Stimulated activated CD8-positive, alpha-beta memory T cell treated with anti-CD3 and anti-CD28 coated beads, Interleukin-7, amount 100 ng/mL, for 24 hours (primary cell): ENCODE measurements at places on chromosomes 12 and 14.

DNA sequence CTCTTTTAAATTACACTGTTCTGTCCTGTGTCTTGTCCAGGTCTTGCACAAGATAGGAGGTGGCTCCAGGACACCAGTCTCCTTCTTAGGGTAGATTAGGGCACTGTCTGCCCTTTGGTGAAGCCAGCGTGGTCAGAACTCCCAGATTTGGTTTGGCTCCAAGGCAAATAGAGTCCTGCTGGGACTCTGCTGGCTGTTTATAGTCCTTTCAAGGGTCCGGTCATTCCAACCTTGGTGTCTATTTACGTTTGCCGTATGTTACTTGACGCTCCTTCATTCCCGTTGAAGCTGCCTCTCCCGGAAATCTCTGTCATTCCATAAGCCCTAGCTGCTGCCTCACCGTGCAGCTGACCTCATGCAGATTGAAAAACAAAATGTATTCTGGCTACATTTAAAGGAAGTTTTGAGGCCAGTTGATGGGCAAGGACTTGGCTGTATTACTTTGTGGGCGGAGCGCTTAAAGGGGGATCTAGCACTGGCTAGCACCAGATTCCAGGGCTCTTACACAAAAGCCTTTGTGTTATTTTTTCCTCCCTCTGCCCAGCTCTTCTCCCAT, 180.6 kb downstream of the AKAP6 start:
- DNase-seq = no peak

GRCh38 chr12:103758310-103759089, 82.5 kb downstream of the NT5DC3 start:
- DNase-seq = no peak

GRCh38 chr14:24092110-24092504, 2.0 kb upstream of the PCK2 start:
- DNase-seq = no peak

- DNase-seq = peak; percentile 42
Observed at GRCh38 chr14:52694761-52695480, 437 bp downstream of the ERO1A start.

- DNase-seq = no peak
Observed at GRCh38 chr12:75765170-75766059, 254.0 kb upstream of the KRR1 start.

DNA sequence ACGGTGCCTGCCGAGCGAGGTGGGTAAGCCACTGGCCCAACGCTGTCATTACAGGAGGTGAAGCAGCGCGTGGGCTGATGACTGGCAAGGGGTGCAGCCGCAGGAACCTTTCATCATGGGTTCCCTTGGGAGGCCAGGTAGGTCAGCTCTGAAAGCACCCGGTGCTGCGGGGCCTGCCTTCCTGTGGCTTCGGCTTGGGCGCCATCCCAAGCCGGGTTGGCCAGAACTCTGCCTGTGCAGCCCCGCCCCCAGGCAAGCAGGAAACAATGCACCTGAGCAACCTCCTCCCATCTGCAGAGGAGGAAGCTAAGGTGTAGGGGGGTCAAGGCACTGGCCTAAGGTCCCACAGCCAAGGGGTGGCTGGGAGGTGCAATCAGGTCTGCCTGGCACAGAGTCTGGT, 20.0 kb upstream of the HHIPL1 start:
- no peak for DNase-seq

DNA sequence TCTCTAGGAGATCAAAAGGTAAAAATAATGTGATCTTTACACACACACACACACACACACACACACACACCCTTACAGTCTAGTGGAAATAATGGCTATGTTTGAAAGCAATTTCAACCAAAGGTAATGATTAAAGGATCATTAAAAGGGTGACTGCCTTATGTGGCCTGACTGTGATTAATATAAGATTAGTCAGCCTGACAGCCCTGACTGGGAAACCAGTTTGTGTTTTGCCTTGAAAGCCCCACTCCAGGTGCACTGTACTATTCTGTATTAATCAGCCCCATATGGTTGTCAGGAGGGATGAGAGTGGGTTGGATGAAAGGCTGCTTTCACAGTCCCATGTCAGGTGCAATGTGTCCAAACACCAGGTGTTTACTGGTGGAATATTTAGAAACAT, 10.5 kb downstream of the RASSF9 start:
- DNase-seq = no peak

GRCh38 chr14:32073537-32074189, 3.4 kb upstream of the ARHGAP5 start:
- DNase-seq = no peak

DNA sequence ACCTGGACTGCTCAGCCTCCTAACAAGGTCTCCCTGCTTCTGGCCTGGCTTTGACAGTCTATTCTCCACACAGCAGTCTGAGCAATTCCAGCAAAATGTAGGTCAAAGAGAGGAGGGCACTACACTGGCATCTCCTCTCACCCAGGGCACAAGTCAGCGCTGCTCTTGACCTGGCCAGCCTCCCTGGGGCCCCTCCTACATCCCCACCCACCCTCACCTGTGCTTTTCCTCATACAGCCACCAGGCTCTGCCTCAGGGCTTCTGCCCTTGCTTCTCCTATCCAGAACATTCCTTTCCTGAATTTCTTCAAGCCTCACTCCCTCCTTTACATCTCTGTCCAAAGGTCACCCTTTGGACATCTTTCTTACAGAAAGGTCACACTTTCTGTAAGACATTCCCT, 33.7 kb downstream of the GALNT4 start:
- DNase-seq = no peak

DNA sequence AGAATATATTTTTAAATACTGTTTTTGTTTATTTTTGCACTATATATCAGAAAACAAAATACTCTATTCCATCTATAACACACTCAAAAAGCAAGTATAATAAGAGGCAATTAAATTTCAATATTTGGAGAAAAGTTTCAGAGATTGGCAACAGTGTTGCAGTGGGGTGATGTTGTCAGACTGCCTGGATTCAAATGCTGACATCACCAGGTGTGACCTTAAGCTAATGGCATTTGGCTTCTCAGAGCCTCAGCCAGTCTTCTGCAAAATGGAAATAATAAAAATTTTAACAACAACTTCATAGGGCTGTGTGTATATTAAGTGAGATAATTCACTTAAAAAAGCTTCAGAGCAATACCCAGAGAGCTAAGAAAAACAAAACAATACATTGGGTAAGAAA, 74.7 kb downstream of the TMTC1 start:
- DNase-seq = no peak

GRCh38 chr12:12443431-12443878, 86.6 kb downstream of the BORCS5 start:
- DNase-seq = no peak

GRCh38 chr12:63232896-63233295, 81.9 kb upstream of the AVPR1A start:
- no peak for DNase-seq

- no peak for DNase-seq
Observed at GRCh38 chr12:81759190-81760051, at the start of gene PPFIA2. TSS of gene PPFIA2 (minus strand) at chr12:81759350.
